ENCODE measurements at places on chromosomes 3 and 15.

GRCh38 chr3:73529308-73530021, 95.3 kb downstream of the PDZRN3 start:
- no peak for DNase-seq

- DNase-seq: no peak
Measured at GRCh38 chr3:55167586-55168317, 239.9 kb upstream of the LRTM1 start.

DNA sequence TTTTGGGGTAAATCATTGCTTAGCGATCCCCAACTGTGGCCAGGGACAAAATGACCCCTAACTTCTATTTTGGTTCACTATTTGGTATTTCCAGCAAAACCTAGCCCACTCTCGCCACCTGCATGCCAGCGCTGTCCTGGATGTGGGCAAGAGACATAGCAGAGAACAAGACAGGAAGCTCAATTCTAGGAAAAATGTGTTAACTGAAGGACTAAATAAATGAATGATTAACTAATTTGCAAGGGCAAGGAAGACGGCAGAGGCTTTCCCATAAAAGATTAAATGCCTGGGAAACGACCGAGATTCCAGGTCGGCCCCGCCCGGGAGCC, 408 bp downstream of the NICN1 start:
- no peak for DNase-seq

DNA sequence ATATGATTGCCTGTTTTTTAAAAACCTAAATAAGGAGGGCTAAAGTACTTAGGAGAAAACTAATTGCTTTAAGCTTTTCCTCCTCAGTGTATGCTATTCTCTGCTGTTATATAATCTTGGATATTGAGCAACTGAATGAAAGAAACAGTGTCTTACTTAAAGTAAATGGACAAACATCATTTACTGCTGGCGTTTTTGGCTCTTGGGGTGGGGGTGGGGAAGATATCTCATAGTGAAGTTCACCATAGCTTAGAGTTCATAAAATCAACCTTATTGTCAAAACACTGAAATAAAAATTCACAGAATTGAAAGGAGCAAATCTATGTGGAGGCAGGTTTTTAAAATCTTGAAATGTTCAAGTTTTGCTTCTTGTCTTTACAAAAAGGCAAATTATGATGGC, 256.4 kb upstream of the SOX2 start:
- no peak for DNase-seq

GRCh38 chr15:78364233-78364632, 24.1 kb downstream of the CRABP1 start:
- no peak for DNase-seq

DNA sequence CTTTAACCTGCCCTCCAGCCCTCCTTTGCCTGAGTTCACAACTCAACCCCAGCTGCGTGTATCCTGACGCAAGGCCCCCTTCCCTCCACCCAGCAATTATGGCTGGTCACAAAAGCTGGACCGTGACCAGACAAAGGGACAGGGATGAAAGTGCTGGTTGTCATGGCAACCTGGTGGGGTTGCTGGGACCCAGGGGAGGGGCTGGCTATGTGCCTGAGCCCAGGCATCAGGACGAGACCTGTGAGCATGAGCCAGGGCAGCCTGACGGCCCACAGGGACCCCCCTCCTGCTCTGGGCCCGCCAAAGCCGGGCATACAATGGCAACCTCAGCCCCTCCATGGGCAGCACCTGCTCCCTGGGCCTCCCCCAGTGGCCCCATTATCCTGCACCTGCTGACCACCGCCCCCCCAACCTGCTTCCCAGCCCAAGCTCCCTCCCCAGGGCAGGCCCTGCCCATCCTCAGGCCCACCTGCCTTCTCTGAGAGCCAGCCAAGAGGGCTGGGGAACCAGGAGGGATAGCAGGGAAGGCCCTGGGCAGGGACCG, 4.5 kb upstream of the DNAH1 start:
- no peak for DNase-seq

GRCh38 chr15:34133511-34133910, 31.6 kb downstream of the PGBD4 start:
- no peak for DNase-seq

- DNase-seq: no peak
Measured at GRCh38 chr15:38197553-38197952, 55.1 kb upstream of the SPRED1 start.

DNA sequence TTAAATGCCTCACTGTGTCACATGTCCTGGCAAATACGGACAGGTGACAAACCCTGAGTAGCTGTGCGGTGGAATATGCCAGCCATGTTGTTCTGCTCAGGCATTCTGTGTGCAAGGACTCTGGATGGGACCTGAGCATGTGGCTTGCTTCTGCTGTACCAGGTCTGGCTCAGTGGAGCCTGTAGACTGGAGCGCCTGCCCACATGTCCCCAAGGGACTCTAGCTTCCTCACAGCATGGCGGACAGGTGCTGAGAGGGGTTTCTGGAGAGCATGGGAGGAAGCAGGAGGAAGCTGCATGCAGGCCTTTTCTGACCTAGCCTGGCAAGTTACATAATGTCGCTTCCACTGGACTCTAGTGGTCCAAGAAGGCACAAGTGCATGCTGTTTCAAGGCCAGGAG, 96.3 kb downstream of the PLXNA1 start:
- DNase-seq: no peak

GRCh38 chr3:28250999-28251398, 9.6 kb downstream of the CMC1 start:
- no peak for DNase-seq

GRCh38 chr3:4935347-4935746, 43.9 kb upstream of the BHLHE40 start:
- no peak for DNase-seq

DNA sequence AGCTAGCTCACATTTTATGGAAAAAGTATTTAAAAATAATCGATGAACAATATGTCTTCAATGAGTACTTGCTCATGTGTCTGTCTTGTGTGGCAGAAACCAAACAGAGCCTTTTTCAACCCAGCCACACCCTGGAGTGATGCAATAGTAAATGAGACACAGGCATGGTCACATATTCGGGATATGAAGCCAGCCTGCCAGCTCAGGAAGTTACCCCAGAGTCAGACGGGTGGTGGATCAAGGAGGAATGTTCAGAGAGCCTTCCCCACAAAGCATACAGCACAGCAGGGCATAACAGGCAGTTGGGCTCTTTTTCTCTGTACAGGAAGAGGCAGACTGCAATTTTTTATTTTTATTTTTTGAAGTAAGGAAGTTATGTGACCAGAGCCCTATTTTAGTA, 27.3 kb downstream of the LARP6 start:
- no peak for DNase-seq

GRCh38 chr15:27059610-27060202, 88.7 kb downstream of the GABRG3 start:
- DNase-seq: peak; percentile 35

- no peak for DNase-seq
Measured at GRCh38 chr15:80234883-80235282, 17.1 kb downstream of the CTXND1 start.

DNA sequence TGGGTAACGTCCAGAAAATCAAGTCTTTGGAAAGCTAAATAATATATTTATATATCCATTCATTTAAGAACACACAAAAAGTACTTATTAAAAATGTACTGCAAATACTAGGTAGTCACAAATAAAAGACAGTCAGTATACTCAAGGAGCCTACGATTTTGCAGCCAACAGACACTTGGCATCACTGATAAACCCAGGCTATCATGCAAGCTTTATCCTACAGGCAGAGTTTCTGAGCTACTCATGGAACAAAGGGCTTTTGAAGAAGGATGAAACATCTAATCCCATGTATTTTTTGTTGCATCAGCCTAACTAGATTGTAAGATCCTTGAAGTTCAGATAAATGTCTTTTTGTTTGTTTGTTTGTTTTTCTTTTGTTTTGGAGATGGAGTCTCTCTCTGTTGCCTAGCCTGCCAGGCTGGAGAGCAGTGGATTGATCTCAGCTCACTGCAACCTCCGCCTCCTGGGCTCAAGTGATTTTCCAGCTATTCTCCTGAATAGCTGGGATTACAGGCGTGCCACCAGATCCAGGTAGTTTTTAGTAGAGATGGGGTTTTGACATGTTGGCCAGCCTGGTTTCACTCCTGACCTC, 319.4 kb upstream of the MDFIC2 start:
- no peak for DNase-seq

GRCh38 chr15:68695061-68695595, 116.3 kb downstream of the CORO2B start:
- no peak for DNase-seq

- DNase-seq: peak; percentile 73
Measured at GRCh38 chr3:15859507-15860013, 61.8 kb upstream of the ANKRD28 start.

GRCh38 chr15:91909574-91909973, 56.1 kb downstream of the SLCO3A1 start:
- DNase-seq: no peak

DNA sequence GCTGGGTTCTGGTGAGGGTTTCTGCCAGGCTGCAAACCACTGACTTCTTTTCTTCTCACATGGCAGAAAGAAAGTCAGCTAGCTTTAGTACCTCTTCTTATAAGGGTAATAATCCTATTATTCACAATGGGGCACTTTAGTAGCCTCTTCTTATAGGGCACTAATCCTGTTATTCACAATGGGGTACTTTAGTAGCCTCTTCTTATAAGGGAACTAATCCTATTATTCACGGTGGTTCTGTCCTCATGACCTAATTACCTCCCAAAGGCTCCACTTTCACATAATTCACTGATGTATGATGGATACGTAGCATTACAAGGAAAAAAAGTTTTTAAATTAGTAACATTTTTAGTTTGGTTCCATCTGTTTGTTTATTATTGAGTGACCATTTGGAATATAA, 671.3 kb downstream of the NSUN3 start:
- DNase-seq: no peak

GRCh38 chr3:49470714-49471420, 800 bp downstream of the DAG1 start:
- no peak for DNase-seq

- no peak for DNase-seq
Measured at GRCh38 chr3:21879184-21879886, 128.3 kb upstream of the ZNF385D start.

GRCh38 chr3:2110597-2111117, 12.0 kb downstream of the CNTN4 start:
- DNase-seq: no peak

GRCh38 chr3:12809435-12809834, 13.0 kb downstream of the CAND2 start:
- DNase-seq: no peak

- DNase-seq: no peak
Measured at GRCh38 chr3:194130807-194131589, 5.0 kb upstream of the HES1 start.

- no peak for DNase-seq
Measured at GRCh38 chr3:172516318-172517214, 6.7 kb downstream of the TNFSF10 start.

DNA sequence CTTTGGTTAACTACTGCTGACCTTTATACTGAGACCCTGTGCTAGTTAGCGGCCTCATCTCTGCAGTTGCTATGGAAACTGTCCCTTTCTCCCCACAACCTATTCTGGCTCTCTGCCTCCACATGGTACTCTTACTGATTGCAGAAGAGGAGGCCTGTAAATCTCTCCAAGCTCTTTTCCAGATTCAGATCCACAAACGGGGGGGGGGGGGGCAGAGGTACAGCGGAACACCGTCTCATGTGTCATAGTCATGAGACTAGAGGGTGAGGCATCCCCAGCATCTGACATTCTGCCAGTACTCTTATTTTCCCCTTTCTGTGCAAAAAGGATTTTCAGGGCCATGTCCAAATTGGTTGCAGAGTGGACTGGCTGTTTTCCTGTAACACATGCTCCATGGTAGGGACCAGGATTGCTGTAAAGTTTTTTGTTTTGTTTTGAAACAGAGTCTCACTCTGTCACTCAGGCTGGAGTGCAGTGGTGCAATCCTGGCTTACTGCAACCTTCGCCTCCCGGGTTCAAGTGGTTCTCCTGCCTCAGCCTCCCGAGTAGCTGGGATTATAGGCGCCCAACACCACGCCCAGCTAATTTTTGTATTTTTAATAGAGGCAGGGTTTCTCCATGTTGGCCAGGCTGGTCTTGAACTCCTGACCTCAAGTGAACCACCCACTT, 8.3 kb upstream of the MAP1A start:
- DNase-seq: no peak

DNA sequence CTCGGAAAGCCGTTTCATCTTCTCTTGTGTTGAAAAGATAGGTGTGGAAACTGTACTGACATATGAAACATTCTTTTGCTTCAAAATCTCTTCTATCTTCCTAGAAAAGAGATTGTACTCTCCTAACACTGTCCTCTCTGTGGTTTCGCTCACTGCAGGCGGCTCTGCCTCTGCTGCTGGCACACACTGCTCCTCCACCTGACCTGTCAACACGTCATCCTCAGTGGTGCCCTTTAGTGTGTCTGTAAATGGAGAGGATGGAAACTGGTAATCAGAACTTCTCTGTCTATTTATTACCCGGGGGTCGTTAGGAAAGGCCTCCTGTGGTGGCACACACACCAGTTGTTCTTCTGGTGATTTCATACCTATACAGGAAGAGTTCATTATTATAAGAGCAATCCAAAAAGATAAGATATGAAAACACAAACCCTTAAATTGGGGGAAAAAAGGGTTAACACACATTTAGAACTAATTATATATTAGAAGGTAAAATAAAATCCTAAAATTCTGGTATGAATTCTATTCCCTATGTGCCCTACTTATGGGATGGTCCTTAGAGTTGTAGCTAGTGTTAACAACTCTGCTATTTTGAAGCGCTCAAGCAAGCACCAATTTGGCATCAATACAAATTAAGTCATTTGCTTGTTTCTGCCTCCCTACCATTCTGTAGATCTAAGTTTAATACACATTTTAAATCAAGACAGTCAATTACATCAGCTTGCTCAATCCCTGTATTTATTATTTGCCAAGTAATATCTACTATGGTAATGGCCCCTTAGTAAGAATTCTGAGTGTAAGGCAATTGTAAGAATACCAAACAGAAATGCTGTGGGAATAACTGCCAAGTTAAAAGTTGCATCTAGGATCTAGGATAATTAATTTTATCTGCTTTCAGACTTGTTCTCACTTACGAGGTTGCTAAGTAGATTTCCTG, 49.2 kb downstream of the TASOR start:
- DNase-seq: no peak

GRCh38 chr3:107933450-107933849, 157.4 kb downstream of the CD47 start:
- no peak for DNase-seq

- no peak for DNase-seq
Measured at GRCh38 chr15:87489902-87490665, 766.5 kb downstream of the NTRK3 start.

GRCh38 chr3:127389913-127390312, 102.1 kb upstream of the PRR20G start:
- DNase-seq: no peak

GRCh38 chr3:1082108-1082507, 10.7 kb upstream of the CNTN6 start:
- DNase-seq: no peak
